ENCODE measurements at places on chromosomes 1 and 21.

- DNase-seq: no peak
Observed at GRCh38 chr1:147717051-147717705, 43.2 kb downstream of the GJA5 start.

DNA sequence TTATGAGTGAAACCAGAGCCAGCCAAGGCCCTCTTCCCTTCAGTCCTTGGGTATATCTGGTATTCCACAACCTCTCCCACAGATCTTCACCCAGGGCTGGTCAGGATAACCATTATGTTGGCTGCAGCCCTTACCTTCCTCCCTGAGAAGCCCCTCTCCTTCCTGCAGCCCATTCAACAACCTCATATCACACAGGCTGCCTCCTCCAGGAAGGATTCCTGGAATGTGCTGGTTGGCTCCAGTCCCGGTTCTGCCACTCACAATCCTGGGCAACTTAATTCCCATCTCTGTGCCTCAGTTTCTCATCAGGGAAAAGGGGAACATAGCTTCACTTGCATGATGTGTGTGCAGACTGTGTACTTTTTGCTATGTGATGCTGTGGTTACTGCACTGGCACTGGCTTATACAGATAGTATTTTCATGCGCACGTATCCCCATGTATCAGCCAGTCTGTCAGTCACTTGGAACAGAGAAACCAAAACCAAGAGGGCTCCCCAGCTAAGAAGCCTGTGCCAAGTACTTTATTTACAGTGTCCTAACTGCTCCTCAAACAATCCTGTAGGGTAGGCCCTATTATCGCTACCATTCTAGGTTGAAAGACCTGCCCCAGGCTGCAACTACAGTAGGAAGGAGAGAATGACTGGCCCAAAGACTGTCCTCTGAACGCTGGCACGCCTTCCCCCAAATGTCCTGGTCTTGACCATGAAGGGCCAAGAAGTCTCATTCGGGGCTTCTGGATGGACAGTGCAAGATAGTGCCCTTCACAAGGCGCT, 39.9 kb upstream of the PPP1R15B start:
- DNase-seq: no peak

DNA sequence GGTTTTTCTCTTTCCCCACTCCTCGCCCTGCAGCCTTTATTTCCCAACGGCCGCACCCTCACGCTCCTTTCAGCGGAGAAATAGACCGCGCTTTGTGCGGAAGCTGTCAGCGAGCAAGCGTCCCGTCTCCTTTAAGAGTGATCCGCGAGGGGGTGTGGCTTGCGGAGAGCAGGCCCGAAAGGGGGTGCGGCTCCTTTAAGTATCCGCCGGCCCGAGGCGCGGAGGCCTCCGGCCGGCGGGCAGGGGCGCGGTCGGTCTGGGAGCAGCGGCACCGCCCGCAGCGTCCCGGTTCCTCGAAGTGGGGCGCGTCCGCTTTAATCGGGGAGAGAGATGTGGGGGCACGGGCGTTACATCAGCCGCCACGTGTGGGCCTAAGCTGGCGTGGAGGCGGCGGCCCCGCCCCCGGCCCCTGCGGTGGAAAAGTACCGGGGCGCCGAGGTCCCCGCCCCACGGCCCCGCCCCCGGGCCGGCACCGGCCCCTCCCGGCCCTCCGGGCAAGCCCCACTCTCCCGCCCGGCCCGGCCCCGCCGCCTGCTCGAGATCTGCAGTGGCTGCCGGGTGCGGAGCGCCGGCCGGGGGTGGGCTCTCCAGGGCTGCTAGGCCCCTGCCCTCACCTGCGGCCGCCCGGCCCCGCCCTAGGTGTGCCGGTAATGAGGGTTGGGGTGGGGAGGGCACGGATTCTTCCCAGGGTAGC, 1.2 kb downstream of the SLC6A9 start:
- DNase-seq: peak; percentile 65

DNA sequence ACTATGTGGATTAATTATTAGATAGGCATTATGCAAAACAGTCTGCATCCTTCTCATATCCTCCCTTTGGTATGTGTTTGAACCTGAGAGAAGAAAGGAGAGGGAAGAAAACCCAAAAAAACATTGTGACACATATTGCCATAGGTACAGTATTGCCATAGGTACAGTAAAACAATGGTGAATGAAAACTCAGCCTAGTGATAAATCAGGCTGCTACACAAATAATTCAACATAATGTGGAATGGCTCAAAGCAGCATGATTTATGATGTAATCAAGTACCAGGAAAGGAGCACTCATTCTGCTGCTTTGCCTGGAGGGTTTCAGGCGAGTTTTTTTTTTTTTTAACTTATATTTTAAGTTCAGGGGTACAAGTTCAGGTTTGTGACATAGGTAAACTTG, 213.9 kb upstream of the LYPLAL1 start:
- DNase-seq: no peak

DNA sequence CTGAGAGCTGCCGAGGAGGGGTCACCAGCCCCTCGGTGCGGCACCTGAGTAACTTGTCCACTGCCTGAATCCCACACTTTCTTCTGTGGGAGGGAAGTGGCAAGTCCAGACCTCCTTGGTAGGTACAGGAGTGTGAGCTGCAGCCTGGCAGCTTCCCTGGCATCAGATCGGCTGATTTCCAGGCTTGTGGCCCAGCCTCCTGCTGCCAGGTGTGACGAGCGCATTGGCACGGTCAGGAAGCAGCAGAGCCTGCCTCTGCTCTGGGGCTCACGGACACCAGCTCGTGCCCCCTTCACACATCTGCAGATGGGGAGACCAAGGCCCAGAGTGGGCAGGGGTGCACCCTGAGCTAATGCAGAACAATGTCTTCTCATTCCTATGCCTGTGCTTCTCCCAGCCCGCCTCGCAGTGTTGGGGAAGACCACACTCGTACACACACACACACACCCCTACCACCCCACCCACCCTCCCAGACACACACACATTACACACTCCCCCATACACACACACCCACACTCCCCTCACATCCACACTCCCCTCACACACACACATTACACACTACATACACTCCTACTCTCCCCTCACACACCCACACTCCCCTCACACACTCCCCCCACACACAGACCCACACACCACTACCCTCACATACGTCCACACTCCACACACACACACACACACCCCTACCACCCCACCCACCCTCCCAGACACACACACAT, 33.1 kb upstream of the SELENON start:
- no peak for DNase-seq

DNA sequence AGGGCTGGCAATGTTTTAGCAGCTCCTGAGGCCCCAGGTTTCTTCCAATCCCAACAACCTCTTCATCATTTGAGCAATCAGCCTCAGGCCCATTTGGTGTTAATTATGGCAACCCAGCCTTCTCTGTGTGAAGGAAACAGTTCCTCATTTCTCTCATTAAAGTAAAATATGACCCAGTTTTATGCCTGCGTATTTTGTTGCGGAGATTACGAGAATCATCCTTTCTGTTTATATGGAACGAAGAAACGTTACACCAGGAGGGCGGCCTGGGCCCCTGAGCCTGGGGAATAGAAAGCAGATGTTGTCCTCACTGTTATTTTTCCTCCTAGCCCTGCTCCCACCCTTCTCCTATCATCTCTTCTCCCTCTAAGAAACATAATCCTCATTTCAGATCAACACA, 332.2 kb upstream of the USP24 start:
- DNase-seq: no peak

DNA sequence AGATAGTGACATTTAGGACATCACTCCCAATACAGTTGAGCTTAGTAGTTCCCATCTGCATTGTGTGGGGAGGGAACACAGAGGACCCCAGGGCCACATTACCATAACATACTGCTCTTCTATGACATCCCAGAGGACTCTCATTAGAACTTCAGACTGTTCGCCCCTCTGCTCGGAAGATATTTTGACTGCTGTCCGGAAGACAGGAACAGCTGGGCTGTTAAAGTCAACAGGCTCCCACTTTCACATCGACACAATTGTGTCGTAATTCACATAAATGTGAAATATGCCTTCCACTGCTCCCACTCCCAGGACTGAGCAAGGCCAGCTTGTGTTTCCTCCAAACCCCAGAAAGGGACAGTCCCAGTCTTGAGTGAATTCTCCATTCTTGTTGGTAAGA, 158.4 kb downstream of the SEC16B start:
- no peak for DNase-seq

GRCh38 chr1:48233666-48234485, 11.4 kb downstream of the SLC5A9 start:
- no peak for DNase-seq

- no peak for DNase-seq
Observed at GRCh38 chr1:156492591-156493080, 7.9 kb downstream of the MEF2D start.

- DNase-seq: no peak
Observed at GRCh38 chr21:45413922-45414321, 9.0 kb downstream of the COL18A1 start.

GRCh38 chr1:1599935-1600860, at the start of gene FNDC10:
TSS of gene FNDC10 (minus strand) at chr1:1600135. CDS start at chr1:1600015, 120 bp downstream.
- DNase-seq: no peak

- DNase-seq: no peak
Observed at GRCh38 chr1:102595106-102595505, 513.2 kb downstream of the COL11A1 start.

DNA sequence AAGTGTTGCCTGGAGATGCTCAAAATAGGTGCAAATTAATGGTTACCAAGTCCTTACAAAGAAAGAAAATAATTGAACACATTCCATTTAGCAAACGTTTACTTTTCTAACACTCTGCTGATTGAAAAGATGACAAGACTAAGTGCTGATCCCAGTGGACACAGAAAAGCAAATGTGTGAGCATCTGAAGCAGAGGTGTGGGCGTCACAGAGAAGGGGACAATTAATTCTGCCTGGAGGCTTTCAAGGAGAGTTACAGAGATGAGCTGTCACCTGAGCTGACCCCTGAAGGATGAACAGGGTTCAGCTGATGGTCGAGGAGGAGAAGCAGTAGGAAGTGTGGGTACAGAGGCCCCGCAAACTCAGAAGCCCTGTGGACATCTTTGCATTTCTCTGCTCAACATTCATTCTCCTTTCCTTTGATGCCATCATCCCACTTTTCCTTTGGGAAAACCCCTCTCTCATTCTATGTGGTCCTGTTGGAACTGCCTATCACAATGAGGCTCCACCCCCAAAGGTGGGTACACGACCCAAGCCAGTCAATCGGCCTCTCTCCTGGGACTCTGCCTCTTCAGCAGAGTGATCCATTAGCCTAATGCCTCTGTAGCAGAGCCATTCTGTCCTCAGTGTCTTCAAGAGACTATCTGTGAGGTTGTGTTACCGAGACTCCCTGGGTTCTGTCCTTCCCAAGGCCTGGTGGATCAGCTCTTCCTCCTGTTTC, 17.2 kb upstream of the PLA2G2E start:
- DNase-seq: no peak

- no peak for DNase-seq
Observed at GRCh38 chr21:36207577-36208320, 51.1 kb downstream of the DOP1B start.

GRCh38 chr1:178126741-178127185, 32.9 kb downstream of the RASAL2 start:
- peak; percentile 53 for DNase-seq

GRCh38 chr1:152902636-152903035, 5.7 kb upstream of the IVL start:
- DNase-seq: no peak

DNA sequence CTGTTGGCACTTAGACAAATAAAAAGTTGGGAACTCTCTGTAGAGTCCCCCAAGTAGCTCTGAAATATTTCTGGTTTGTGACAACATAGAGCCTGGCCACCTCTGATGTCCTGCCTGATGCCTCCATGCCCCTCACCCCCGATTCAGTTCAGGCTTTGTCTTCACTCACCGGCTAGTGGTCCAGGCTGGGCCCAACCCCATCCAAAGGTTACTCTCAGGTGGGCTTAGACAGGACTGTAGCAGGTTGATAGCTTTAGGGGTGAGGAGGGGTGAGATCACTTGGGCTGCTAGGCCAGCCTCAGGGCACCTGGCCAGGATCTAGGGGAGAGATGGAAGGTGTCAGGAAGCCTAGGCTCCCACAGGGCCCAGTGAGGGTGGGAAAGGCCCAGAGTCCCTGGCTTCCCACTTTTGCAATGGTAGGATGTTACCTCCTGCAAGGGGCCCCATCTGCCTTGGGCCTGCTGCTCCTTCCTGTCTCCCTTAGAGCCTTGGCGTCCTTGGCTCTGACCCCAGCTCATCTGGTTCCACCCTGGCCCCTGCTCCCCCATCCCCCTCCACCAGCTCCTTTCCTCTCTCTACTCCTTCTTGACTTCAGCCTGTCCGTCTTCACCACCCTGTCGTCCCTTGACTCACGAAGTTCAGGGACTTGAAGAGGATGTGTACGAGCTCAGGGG, 6.7 kb downstream of the EPS8L3 start:
- no peak for DNase-seq

GRCh38 chr1:95245029-95245428, 11.0 kb downstream of the RWDD3 start:
- DNase-seq: no peak

DNA sequence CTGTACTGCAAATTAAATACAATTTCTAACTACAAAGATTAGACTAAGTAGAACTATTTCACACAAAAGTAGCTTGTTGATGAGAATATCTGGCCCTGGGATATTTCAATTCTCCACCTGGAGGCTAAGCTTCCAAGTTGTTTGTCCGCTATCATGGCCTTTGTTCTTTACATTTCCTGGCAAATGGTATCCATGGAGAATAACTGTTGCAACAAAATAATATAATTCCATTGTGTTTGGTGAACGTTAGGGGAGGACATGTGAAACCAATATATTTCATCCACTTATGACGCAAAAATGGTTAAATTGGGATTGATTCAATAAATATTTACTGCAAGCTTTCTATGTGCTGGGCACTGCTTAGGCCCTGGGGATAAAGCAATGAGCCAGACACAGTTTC, 565.4 kb downstream of the PTPRC start:
- no peak for DNase-seq

GRCh38 chr1:9294910-9295636, 2.4 kb downstream of the SPSB1 start:
- DNase-seq: no peak

- DNase-seq: no peak
Observed at GRCh38 chr1:81558291-81559076, 242.2 kb upstream of the ADGRL2 start.

DNA sequence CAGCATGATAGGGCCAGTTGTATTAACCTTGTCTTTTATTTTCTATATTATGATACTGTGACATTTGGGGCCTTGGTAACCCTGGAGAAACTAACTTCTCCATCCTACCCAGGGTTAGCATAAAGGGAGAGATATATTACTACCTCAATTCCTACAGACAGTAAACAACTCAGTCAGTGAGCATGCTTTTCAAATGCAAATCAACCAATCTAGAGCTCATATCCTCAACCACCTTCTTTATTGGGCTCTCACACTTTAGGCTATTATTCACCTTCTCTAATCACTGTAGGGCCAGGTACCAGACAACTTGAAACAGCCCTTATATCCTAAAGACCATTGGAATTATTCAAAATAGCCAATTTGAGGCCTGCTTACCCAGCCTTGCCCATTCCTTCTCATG, 477.6 kb downstream of the PTPRC start:
- DNase-seq: no peak

DNA sequence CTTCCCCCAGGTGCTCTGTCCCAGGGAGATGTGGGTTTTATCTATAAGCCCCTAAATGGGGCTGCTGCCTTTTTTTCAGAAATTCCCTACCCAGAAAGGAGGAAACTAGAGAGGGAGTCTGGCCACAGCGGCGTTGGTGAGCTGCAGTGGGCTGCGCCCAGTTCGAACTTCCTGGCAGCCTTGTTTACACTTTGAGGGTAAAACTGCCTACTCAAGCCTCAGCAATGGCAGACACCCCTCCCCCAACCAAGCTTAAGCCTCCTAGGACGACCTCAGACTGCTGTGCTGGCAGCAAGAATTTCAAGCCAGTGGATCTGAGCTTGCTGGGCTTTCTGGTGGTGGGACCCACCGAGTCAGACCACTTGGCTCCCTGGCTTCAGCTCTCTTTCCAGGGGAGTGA, 46.2 kb upstream of the PAPPA2 start:
- no peak for DNase-seq
